ENCODE measurements at places on chromosomes 4 and X.

DNA sequence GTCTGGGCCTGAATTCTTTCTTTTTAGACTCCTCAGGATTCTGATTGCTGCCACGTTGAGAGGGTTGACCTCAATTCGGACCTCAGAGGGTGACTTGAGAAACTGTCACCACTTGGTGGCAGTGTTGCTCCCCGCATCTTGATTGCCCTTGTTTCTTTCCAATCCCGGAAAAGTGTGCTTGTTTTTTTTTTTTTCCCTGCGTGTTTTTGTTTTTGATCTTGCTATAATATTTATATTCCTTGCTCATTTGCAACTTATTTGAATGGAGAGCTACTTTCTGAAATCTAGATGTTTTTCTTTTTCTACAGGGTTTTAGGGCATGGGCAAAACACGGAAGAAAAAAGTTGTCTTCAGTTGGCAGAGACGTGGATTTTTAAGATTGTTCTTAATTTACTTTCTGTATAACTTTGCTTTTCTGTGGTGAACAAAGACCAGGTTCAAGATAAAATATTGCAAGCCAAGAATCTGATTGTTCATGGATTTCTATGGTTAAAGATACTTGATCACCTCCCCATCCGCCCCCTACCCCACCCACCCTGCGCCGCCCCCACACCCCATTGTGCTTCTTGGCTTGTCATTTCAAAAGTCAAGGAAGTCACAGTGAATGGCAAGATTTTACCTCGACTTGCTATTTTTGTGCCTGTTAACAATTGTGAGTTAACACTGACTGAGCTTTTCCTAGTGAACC lies 102.0 kb downstream of the PTTG2 start:
- peak; percentile 74 for DNase-seq

DNA sequence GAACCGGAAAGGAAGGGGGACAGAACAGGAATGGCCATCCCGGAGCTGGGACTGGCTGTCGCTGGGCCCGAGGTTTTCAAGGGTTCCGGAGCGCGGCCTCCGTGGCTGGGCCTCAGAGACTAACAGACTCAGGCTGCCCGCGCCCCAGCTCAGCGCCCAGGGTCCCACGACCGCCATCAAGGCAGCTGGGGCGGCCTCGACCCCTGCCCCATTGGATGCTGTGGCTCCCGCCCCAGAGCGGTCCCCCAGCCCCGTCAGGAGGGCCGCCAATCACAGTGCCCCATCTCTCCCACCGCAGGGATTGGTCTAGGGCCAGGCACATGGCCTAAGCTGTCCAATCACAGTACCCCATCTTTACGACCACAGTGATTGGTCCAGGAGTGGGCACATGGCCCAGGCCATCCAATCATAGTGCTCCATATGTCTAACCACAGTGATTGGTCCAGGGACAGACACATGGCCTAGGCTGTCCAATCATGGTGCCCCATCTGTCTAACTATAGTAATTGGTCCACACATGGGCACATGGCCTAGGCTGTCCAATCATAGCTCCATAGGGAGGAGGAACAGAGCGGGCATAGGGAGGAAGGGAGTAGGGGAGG lies 105.3 kb upstream of the NKX1-1 start:
- DNase-seq = no peak

GRCh38 chrX:153491351-153491914 lies 3.3 kb upstream of the BGN start:
- no peak for DNase-seq

DNA sequence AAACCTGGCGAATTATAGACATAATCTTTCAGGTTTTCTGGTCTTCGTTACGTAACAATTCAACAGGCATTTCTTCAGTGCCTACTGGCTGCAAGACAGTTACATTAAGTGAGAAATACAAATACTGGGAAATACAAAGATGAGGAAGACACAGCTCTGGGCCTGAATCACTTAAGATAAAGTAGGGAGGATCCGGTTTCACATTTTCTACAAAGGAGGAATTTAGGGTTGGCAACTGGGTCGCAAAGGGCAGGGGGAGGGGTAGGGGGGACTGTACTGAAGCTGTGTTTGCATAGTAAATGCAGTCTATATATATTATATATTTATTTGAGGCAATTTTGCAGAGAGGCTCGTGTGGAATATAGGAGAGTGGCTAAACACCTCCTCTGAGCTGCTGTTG lies 107.4 kb downstream of the MAML3 start:
- DNase-seq = no peak

DNA sequence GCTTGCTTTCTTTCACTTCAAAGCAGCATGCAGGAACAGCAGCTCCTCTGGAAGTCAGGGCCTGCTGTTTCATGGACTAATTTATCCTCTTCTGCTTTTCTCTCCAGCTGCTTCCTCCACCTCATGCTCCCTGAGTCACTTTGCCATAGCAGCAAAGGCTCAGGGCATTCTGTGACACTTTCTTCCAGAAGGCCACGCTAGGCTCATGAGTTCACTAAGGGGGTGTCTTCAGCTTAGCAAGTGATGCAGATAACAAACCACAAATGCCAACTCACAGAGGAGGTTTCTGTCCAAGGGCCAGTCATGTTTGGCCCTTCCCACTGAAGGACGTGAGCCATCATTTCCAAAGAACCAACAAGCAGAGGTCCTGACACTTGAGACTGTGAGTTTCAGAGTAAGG lies 200.2 kb downstream of the ADGRA3 start:
- DNase-seq = no peak

GRCh38 chr4:73436674-73437557 lies 895 bp downstream of the AFP start:
- DNase-seq = no peak

- DNase-seq = no peak
These were observed 1461.7 kb downstream of the ADGRL3 start for GRCh38 chr4:62661821-62662220.

GRCh38 chr4:150235808-150236271 lies 157.6 kb downstream of the DCLK2 start:
- no peak for DNase-seq

GRCh38 chr4:1080961-1081688 lies 32.2 kb downstream of the RNF212 start:
- peak; percentile 88 for DNase-seq

DNA sequence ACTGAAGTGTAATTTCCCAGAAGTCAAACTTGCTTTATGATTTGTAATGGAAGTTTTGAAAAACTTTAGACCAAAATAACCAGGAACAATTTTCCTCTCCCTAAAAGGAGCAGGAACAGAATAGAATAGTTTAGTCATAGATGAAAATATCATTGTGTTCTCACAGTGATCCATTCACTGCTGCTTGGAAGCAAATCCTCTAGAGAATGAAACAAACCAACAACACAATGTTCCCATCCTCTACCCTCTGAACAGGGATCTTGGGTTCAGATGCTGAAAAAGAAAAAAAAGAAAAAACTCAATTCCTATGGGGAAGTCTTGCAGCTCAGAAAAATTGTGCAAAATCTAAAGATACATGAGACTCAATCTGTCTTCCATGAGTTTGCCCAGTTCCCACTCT lies 12.2 kb downstream of the DSPP start:
- no peak for DNase-seq

- DNase-seq = no peak
These were observed 669 bp downstream of the TMEM150C start for GRCh38 chr4:82560853-82561785.

DNA sequence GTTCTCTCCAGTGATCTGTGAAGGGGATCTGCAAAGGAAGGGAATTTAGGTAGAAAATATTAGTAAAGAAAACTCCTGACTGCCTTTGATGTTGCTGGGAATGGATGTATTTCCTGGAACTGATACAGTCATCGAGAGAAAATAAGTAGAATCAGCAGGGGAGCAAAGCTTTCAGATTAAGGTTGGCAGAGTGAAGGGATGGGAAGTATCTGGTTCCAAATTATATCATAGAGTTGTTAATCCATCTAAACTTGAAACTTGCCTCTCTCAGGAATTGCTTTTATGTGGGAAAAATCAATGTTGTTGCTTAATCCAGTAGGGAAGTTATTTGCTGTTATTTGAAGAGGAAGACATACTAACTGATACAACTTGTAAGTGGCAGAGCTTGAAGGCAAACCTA lies 19.3 kb downstream of the EPHA5 start:
- DNase-seq = no peak

- no peak for DNase-seq
These were observed 21.2 kb upstream of the DHRSX start for GRCh38 chrX:2521927-2522386.

DNA sequence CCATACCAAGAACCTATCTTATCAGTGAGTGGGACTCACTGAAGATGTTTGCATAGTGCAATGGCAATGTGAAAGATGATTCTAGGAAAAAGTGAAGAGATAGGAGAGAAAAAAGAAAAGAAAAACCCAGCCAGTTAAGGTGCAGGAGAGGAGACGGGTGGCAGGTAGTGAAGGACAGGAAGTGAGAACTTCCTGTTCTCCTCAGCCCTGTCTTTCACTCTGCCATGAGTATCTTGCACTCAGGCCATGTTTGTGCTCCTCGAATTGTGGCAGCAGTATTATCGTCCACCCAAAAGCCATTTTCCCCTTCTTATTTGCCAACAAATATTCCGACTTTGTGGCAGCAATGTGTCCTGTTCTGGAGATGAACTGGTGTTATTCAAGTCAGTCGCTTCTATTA lies 8.6 kb upstream of the ENPEP start:
- no peak for DNase-seq

GRCh38 chr4:71275570-71275969 lies 63.2 kb upstream of the SLC4A4 start:
- no peak for DNase-seq

DNA sequence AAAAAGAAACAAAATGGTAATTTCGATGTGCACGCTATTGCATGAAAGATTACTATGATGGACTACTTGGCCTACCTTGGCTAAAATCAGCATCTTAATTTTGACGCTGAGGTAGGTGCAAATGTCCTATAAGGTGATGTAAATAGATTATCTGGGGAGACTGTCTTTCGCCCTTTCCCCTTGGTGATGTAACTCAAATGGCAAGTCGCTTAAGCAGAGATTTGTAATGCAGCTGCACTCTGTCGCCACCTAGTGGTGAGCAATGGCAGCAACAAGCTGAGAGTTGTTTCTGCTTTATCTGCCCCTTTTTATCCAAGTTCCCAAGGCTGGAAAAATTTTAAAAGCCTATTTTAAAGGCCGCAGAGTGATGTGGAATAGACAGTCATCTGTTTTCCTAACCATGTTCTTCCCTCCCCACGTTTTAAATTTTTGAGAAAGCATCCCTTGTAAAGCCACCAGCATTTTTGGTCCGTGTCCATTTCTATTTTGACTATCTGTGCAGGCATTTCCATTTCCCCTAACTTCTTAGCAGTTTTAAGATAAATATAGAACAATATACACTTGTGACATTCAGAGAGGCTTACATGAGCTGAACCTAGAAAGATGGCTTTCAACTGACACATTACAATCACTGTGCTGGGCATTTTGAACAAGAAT lies 62.4 kb upstream of the PDLIM3 start:
- DNase-seq = peak; percentile 80

DNA sequence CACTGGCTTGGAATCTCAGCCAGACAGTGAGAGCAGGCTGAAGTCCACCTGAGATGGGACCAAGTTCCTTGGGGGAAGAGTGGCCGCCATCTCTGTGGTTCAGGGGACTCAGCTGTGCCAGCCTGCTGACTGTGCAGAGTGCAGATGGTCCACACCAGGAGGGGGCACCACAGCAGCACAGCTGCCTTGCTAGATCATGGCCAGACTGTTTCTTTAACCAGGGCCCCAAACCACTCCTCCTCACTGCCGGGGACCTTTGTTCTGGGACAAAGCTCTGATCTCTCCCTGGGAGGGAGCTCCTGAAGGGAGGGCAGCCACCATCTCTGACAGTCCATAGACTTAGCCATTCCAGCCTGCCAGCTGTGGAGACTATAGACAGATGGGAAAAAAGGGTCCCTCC lies 2189.6 kb downstream of the PCDH7 start:
- no peak for DNase-seq

- peak; percentile 76 for DNase-seq
These were observed 54.2 kb downstream of the SUPT20HL2 start for GRCh38 chrX:24259544-24260240.

DNA sequence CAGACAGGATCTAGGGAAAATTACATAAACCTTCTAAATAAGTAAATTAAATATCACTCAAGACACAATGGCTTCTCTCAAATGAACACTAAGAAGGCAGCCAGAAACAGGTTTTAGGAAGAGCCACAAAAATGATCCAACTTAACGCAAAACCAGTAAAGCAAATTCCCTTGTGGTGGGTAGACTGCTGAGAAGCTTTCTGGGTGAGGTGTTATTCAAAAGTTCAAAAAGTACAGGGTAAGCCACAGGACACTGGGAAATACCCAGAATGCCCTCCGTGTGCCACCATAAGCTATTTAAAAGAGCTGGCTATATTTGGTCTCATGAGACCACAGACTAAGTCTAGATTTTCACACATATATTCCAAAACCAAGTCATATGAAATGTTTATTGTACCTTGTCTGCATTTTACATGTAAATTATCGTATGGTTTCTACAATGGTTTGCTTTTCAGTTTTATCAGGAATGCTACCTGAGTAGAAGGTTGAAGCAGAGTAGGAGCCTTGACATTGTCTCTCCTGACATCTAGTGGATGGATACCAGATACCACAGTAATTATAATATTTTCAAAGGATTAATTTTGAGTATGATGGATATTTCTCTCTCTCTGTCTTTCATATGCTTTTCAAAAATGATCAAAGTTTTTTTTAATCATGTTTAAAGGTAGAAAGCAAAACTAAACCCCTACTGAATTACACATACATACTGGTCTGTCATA lies 109.3 kb upstream of the KLHL13 start:
- peak; percentile 46 for DNase-seq

- DNase-seq = peak; percentile 63
These were observed 35.9 kb downstream of the TBC1D19 start for GRCh38 chr4:26619784-26620183.

DNA sequence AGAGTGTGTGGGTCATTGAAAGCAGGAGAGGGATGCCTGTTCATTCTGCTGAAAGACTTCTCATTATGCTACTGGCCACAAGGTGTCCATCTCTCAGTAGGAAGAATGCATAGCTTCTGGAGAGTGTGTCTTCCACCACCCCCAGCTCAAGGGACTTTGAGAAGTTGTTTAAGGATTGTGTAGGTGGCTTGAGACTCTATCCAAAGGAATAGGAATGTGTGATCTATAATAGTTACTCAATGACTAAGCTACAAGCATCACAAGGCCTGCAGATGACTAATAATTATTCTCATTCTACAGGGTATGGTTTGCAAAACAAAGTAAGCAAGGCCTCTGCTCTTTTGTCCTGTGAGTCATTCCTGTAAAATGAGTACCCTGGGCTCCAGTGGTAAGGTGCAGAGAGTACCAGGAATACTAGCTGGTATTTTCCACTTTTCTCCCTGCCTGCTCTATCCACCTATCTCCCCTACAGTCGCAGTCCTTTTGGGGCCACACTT lies 279.8 kb upstream of the BOD1L1 start:
- peak; percentile 93 for DNase-seq

GRCh38 chrX:103214870-103215424 lies at the start of gene BEX4:
TSS of gene BEX4 (plus strand) at chrX:103215108. CDS start at chrX:103216154, 1,046 bp downstream.
- DNase-seq = peak; percentile 66

DNA sequence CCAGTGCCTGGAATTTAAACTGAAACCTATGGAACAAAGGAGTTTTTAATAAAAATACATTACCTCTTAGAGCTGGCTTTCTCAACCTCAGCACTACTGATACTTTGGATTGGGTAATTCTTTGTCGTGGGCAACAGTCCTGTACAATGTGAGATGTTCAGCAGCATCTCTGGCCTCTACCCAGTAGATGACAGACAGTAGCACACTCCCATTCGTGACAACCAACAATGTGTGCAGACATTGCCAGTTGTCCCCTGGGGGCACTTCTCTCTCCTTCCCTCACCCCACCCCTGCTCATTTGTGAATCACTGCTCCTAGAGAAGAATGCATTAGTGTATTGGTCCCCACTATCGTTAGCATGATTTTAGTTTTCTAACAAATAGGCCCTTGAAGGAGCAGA lies 16.2 kb downstream of the GPAT3 start:
- peak; percentile 76 for DNase-seq
